ENCODE measurements at places on chromosomes 16 and 17. TPM values are rescaled to one million over a fixed set of nuclear protein-coding genes. Genes with fewer than 3 reads are reported as not detected.
A peak's percentile ranks its signal among the peaks of the same experiment; 100 is the strongest.

The LITAFD gene
- total RNA-seq: not detected

GRCh38 chr16:29023279-29024277, 38.7 kb downstream of the LAT start:
- H3K36me3 ChIP-seq: no peaks in the 10 kb centered on the region
- no peak overlapping the region for H3K27ac ChIP-seq
- DNase-seq: no peak
- H3K27me3 ChIP-seq: peaks cover 4% of the 10 kb centered on the region

DNA sequence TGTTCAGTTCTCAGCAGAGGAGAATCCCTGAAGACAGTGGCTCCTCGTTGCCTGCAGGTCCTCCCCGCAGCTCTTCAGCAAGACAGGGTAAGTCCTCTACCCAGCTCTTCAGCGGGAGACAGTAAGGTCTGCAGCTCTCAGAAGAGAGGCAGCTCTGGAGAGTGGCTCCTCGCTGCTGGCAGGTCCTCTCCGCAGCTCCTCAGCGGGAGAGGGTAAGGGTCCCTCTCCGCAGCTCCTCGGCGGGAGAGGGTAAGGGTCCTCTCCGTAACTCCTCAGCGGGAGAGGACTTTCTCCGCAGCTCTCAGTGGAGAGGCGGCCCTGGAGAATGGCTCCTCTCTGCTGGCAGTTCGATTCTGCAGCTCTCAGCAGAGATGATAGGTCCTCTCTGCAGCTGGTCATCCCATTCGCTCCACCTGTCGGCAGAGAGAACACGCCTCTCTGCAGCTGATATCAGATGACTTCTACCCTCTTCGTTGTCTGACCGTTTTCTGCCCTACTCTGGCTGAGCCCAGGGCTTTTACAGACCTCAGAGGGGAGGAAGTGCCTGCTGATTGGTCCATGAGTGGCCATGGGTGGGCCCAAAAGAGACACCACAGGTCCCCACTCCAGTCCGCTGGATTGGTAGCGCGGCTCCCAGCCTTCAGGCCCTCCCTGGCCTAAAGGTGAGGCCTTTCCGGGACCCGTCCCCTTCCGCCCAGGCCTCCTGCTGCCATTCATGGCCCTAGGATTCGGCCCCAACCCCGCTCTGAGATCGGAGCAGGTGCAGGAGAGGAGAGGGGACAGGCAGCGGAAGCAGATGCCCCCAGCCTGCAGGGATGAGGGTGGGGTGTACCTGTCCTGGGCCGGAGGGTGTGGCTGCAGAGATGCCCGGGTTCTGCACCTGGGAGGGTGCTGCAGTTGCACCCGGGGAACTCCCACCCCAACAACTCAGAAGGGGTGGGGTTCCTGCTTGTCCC, 11.9 kb upstream of the SHCBP1 start:
- no peaks in the 10 kb centered on the region for H3K36me3 ChIP-seq
- H3K27ac ChIP-seq: no peak overlapping the region
- DNase-seq: no peak
- peak overlapping the region; percentile 49 for H3K4me3 ChIP-seq
- peaks cover 22% of the 10 kb centered on the region for H3K4me1 ChIP-seq

GRCh38 chr16:83850947-83851346, 43.2 kb downstream of the HSBP1 start:
- H3K27ac ChIP-seq: no peak overlapping the region
- peaks cover 16% of the 10 kb centered on the region for H3K27me3 ChIP-seq
- H3K36me3 ChIP-seq: no peaks in the 10 kb centered on the region
- no peak for DNase-seq
- H3K4me3 ChIP-seq: no peak overlapping the region
